ENCODE measurements at places on chromosomes 5 and 9. TPM values are rescaled to one million over a fixed set of nuclear protein-coding genes. Genes with fewer than 3 reads are reported as not detected.

ENTR1 gene
- total RNA-seq: 55.8 TPM

WDR38 gene
- total RNA-seq: not detected

NIPAL4 gene
- 1.3 TPM for total RNA-seq

PDGFRB gene
- total RNA-seq: 0.61 TPM

OTP gene
- not detected for total RNA-seq

ABO gene
- total RNA-seq: not detected

DAB2IP gene
- 0.08 TPM for total RNA-seq

CFAP157 gene
- not detected for total RNA-seq

PPP1R26 gene
- 0.88 TPM for total RNA-seq

NOTCH1 gene
- 71.4 TPM for total RNA-seq

RANBP3L gene
- not detected for total RNA-seq

PCDHGC5 gene
- not detected for total RNA-seq

FOXD4 gene
- 0.30 TPM for total RNA-seq

CAMK4 gene
- total RNA-seq: 51.8 TPM

CCDC192 gene
- not detected for total RNA-seq

GPR151 gene
- total RNA-seq: not detected

CDC26 gene
- 44.5 TPM for total RNA-seq

ADAMTSL2 gene
- total RNA-seq: not detected

ANKRD34B gene
- total RNA-seq: not detected

LRRC26 gene
- not detected for total RNA-seq

SOHLH1 gene
- total RNA-seq: not detected

NEURL1B gene
- total RNA-seq: 0.04 TPM

SPTLC1 gene
- total RNA-seq: 58.7 TPM

URM1 gene
- 87.5 TPM for total RNA-seq

BSPRY gene
- 6.1 TPM for total RNA-seq

INSL4 gene
- total RNA-seq: not detected

RETREG1 gene
- 13.2 TPM for total RNA-seq

SPAG8 gene
- total RNA-seq: 1.0 TPM

Data from activated CD8-positive, alpha-beta memory T cell treated with anti-CD3 and anti-CD28 coated beads for 36 hours (primary cell).